NCI-H774 (cell line): ENCODE measurements at places on chromosomes 4 and X.

DNA sequence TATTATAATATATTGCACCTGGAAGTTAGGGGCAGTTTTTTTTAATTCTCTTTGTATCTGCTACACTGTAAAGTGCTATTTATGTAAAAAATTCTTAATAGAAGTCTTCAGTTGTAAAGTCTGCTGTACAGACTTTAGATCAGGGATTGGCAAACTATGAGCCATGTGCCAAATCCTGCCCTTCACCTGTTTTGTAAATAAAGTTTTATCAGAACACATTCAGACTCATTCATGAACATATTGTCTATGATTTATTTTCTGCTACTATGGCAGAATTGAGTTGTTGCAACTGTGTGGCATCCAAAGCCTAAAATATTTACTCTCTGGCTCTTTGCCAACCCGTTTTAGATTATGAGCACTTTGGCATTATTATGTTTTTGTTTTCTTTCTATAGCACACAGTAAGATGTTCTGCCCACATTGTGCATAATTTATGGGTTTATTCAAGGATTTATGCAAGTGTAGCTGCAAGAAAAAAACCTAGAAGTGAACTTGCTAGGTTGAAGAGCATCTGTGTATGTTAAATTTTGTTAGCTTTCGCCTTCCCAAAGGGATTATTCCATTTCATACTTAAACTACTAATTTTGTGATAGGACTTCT is 56.9 kb downstream of the CLCN3 start:
- DNase-seq = no peak

GRCh38 chr4:152117933-152118507 is 357.2 kb upstream of the GATB start:
- DNase-seq = no peak

DNA sequence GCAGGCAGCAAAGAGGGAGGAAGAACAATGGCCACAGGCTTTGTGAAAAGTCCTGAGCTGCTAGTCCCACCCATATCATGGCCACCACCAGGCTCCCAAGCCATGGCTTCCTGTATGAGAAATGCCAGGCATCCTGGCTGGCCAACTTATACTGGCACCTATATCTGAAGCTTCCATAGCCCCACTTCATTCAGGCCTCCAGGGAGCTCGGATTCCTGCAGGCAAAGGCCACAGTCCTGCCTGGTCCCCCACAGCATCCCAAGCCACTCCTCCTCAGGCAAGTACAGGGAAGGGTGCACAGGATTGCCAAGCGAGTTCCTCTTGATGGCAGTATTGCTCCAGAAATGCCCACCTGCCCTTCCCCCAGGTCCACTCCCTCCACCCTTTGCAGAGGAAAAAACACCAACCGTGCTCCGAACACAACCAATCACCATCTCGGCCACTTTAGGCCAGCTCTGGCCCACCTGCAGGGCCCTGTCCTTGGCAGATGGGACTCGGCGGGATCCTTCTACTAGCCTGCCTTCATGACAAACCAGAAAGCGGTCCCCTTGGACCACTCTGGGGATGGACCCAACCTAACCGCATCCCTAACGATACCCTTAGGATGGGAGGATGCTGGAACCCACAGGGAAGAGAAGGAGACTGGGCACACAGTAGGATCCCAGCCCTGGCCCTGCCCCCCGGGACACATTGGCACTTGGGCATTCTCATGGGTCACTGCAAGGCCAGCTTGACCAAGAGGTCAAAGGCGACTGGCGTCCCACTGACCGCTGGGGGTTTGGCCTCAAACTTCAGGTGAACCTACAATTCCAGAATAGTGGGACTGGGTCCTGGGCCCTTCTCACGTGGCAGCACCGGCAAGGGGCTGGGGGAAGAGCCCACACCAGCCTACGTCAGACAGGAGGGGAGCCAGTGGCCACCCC is 220.4 kb upstream of the AGTR2 start:
- no peak for DNase-seq

- no peak for DNase-seq
Observed at GRCh38 chrX:20028588-20028987, 37.7 kb upstream of the BCLAF3 start.

DNA sequence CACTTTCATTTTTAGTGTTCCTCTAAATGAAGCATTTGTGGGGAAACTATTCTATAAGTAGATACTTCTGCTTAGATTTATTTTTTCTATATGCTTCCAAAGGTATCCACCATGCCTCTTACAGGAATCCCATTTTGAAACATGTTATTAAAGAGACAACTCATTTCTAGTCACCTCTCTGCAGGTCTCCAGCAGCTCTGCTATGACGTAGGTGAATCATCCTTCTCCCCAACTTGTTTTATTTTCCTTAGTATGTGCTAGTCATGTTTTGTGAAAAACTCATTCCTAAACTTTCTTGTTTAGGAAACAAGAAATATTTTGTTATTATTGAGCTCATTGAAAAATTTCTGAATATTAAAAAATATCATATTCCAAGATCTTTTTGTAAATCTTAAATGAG is 12.8 kb downstream of the CXCL8 start:
- DNase-seq = no peak

GRCh38 chrX:30153175-30153880 is 62.0 kb upstream of the MAGEB2 start:
- DNase-seq = no peak

DNA sequence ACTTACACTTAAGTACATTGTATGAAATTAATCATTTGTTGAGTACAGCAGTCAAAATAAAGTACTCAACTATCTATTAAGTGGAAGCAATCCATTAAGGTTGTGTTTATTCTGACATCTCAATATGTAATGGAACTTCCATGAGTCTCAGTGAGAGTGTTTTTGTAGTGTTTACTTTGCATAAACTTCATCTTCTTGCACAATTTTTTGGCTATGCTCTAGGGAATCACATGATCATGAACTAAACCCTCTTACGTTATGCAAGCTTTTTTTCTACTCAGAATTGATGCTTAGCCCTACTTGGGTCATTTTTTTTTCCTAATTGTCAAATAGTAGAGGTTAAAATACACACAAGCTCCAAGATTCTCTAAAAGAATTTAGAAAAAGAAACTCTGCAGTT is 21.1 kb upstream of the PIGA start:
- DNase-seq = no peak

DNA sequence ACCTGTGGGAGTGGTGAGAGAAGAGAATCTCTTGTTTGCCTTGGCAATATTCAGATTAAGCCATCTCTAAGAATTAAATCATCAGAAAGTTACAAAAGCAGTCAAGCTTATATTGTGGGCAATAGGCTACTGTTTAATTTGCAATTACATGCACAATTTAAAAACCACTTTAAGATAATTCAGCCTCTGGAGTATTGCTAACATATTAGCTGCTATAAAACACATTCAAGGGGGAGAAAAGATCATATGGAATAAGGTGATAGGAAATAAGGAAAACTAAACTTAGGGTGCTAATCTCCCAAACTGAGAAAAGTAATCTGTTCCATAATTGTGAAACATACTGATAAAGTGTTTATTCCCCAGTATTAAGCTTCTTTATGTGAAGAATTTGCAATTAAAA is 103.9 kb downstream of the ARAP2 start:
- peak; percentile 45 for DNase-seq

GRCh38 chr4:114659386-114660008 is 60.9 kb downstream of the UGT8 start:
- DNase-seq = peak; percentile 45

DNA sequence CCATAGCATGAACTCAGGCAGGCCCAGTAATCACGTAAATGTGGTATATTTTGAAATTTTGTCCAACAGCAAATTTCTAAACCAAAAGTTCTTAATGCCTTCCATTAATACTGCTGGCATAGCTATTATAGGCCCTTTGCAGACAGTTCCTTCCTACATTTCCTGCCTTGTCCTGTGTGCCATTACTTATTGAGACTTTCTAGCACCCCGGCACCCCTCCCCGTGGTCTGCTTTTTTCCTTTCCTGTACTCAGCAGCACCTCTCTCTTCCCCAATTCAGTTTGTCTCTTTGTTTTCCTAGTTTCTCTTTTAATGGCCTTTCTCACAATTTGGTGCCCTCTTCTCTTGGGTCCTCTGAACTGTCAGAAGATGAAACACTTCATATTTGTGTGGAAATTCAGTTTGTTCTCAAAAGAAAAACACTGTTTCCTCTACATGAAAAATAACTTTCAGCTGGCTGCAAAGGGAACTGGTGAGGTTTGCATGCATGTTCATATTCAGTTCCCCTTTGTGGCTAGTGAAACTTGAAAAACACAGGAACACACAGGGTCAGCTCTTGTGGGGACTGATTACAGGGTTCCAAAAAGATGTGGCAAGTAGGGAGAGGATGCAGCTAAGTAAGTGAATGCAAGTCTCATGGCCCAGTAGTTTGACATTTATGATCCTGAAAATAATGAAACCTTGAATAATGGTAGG is 17.1 kb downstream of the GPR34 start:
- DNase-seq = no peak

DNA sequence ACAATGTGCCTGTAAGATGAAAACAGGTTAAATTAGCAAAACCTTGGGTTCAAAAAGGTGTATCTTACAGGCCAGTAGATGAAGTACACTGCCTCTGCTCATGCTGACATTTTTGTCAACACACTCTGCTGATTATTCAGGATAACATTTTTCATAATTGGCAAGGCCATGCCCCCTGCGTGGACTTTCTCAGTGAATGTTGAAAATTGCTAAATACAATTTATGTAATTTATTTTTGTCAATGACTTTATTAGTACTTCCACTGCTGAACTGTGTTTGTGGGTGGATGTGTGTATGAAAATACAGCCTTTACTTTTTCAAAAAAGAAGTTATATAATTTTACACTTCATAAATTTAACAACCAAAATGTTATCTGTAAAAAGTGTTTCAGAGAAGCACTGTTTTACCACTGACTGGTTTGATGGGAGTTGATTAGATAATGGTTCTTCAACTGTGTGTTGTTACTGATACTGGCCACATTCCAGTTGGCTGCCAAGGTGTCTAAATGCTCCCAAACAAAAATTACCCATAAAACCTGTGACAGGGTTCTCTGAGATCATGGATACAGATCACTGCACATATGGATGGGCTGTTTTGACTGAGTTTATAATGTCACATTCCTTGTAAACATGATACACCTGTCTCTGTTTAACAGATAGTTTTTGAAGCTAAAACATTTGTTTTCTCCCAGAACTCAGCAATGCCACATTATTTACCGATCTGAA is 151.9 kb upstream of the SLC7A11 start:
- DNase-seq = no peak

DNA sequence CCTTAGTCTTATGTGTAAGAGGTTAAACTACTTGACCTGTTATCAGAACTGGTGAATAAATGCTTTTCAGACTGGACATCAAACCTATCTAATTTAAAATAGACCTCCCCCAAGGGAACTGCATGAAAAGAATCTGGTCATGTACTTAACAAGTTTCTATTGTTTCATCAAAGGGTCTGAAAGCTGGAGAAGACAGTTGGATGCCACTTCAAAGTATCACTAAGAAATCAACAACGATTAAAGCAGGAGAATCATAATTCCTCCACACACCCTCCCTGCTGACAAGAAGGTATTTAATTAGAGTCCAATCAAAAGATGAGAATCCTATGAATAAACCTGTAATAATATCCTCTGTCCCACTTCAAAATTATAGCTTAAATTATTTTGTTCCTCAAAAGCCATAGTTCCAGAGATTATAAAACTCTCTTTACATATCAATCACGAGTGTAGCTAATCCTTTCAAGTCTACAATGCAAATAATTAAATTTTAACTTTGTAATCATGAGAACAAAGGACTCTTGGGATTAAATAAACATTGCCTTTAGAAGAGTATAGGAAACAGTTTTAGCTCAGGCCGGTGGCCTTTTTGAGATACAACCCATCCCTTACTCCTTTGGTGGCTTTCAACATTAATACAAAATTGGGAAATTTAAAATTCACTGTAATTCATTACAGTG is 35.1 kb downstream of the TSPAN5 start:
- no peak for DNase-seq

- no peak for DNase-seq
Observed at GRCh38 chr4:138567696-138568095, 325.5 kb upstream of the SLC7A11 start.

DNA sequence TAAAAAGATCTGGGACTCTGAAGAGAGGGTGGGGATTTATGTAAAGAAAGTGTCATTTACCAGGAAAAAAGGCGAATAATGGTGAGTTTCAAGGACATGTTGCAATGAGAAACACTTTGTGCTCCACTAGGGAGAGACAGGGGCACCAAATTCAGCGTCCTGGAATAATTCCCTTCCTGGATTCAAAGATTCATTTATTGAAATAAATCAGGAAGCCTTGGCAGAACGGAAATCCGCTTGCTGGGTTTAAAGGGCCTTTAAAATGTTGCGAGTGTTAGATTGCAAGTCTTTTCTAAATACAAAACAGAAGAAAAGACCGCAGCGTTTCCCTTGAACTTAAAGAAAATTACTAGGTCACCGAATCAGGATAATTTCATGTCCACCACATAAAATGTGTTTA is 3.8 kb upstream of the ZIC3 start:
- DNase-seq = no peak

DNA sequence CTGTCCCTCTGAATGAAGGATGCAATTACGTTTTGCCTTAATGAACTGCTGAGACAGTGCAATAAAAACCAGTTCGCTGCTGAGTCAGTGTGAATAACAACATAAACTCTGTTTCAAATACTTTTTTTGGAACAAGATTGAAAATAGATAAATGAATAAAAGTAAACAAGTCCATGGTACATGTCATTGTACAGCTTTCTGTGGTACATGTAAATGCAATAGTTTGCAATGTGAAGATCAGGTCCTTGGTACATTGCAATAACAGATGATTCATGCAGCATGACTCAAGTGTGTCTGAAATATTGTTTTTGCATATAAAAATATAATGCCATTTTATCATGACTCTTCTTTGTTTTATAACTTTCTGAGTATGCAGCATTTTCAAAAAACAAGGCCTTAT is 193.4 kb upstream of the PACRGL start:
- DNase-seq = no peak

DNA sequence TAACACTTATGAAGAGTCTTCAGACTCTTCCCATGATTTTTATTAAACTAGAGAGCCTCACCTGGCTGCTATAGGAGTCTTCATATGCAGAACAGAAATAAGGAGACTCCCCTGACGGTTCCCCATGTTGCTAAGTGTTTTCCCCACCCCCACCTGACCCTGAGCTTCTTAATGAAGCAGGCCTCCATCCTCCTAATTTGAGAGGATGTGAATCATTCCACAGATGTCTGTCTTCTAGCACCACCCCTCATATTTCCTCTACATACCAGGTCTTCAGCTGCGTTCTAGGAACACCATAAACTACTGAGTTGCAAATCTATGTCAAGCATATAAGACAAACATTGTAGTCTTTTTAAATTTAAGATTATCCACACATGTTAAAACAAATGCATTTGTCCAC is 36.9 kb downstream of the RP2 start:
- no peak for DNase-seq

GRCh38 chrX:53196678-53197077 is 28.3 kb downstream of the KDM5C start:
- DNase-seq = no peak

DNA sequence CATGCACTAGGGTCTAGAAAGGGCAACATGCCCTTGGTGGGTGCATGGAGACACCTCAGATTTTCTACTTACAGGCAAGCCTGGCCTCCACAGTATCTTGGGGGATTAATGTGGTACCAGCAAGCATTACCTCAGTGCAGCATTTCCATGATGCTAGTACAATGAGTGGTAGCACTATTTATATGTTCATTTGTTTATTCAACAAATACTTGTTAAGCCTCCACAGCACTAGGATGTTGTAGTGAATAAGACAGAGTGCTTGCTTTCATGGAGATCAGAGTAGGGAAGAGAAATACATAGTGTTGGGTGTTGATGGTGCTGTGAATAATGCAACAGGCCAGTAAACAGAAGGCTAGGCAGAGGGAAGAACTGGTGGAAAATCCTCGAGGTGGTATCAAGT is 133.4 kb downstream of the KLHL8 start:
- no peak for DNase-seq
